HCT116 (cell line): ENCODE measurements at places on chromosomes 1 and 21.

DNA sequence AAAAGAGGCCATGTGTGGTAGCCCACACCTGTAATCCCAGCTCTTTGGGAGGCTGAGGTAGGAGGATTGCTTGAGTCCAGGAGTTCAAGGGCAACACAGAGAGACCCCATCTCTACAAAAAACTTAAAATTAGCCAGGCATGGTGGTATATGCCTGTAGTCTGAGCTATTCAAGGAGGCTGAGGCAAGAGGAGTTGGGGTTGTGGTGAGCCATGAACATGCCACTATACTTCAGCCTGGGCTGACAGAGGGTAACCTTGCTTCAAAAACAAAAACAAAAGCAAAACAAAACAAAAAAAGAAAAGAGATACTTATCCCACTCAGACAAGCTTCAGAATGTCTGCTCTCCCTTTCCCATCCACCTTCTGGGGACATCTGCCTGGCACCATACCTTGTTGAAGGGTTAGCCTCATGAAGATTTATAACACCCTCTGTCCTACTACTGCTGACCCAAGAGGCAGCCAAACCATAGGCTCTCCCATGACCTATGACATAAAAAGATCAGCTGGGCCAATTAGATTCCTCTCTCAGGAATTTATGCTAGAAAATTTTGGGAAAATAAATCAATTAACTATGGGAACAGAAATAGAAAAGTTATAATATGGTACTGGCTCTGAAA is 13.2 kb downstream of the TMCO1 start:
- DNase-seq: no peak

- no peak for DNase-seq
These were observed 854 bp downstream of the CNTN2 start for GRCh38 chr1:205043866-205044265.

- DNase-seq: no peak
These were observed 227.2 kb downstream of the OLFM3 start for GRCh38 chr1:101769520-101769919.

DNA sequence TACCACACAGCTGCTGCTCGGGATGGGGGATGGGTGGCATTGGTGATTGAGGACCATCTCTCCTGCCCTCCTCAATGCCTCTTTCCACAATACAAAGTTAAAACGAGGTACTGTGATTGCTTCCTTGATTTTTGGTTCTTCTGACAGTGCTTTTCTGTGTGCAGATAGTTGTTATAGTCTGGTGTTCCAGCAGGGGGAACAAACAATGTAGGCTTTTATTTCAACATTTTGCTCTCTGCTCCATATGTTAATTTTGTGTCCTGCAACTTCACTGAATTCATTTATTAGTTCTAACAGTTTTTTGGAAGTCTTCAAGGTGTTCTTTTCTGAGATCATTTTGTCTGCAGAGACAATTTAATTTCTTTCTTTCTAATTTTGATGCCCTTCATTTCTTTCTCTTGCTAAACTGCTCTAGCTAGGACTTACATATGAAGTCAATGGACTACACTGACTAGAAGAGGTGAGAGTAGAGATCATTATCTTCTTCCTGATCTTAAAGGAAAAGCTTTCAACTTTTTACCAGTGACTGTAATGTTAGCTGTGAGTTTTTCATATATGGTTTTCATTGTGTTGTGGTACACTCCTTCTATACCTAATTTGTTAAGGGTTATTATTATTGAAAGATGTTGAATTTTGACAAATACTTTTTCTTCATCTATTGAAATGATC is 45.4 kb downstream of the TNFSF18 start:
- no peak for DNase-seq

DNA sequence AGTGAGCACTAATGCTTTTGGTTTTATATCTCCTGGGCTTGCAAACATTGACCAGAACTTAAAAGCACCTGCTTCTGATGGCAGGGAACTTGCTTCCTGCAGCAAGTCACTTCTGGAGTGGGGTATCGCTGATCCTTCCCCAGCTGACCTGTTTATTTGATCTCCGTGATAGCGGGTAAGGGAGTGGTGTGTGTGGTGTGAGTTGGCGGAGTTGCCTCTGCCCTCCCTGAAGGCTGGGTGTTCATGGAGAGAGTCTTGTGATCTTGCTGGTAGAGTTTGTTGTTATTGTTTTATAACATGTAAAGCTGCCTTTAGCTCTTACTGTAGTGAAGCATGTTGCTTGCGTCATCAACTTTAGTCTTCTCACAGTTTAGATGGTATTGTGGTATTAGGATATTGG is 3.9 kb downstream of the MFN2 start:
- DNase-seq: no peak

DNA sequence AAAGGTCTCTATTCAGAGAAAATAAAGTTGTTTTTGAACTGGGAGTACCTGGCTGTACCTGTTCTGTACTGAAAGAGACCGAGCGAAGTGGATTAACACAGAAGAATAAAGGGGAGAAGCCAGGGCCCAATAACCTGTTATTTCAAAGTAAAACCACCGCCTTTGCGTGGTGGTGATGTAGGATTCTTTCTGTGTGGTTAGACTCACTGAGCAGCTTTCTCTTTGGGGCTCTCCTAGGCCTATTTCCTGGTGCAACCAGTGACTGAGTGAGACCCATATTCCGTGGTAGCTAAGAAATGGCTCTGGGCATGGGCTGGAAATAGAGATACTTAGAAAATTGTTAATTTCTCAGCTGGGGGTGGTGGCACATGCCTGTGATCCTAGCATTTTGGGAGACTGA is 99.9 kb downstream of the XCL2 start:
- DNase-seq: no peak

- DNase-seq: no peak
These were observed 2.7 kb upstream of the VANGL2 start for GRCh38 chr1:160397651-160398050.

- no peak for DNase-seq
These were observed 1313.3 kb downstream of the KCNT2 start for GRCh38 chr1:195294911-195295310.

GRCh38 chr1:10430216-10431069 is at the start of gene CENPS:
CENPS (plus strand) TSS chr1:10430433; CDS start chr1:10430518, 85 bp downstream.
- DNase-seq: peak; percentile 68

DNA sequence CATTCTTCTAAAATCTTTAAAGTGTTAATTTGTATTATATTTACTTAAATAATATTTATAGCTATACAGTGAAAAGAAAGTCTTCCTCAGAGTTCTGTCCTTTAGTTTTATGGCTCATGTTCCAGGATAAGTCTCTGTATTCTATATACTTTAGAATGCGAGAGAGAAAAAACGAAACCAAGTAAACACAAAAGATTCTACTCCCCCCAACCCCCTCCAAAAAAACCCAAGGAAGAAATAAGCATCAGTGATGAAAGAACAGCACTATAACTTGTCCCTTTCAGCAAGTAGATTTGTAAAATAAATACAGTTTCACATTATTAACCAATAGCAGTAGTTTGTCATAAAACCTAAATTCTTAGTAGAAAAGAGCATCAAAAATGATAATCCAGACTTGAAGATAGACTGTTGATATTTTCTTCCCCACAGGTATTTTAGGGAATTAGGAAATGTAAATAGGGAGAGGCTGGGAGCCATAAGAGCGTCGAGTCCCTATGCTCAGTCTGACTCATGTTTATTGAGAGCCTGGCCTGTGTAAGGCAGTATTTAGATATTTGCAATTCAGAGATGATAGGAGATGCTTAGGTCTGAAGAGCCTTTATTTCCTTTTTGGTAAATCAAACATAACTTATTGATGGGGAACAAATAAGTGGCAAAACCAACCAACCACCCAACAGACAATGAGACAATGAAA is 35.5 kb downstream of the CDC14A start:
- DNase-seq: no peak

- DNase-seq: no peak
These were observed 2.8 kb upstream of the ACTL8 start for GRCh38 chr1:17752356-17752755.

GRCh38 chr1:235882816-235883215 is 16.1 kb upstream of the LYST start:
- no peak for DNase-seq

GRCh38 chr1:84836145-84836544 is 56.9 kb downstream of the LPAR3 start:
- DNase-seq: peak; percentile 35

DNA sequence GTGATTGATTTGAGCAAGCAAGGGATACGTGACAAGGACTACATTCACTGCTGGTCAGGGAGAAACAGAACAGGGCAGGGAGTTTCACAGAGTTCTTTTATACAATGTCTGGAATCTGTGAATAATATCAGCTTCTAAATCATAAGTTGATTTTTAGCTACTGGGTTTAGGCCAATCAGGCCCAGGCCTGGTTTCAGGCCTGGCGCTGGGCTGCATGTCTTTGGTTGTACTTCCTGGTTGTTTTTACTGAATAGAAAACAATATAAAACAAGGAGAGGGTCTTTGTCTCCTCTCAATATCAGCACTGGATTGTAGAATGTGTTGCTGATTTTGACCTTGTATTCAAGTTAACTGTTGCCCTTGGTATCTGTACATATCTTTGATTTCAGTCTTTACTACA is 865 bp upstream of the AMY2A start:
- no peak for DNase-seq

GRCh38 chr1:202248861-202249260 is 55.3 kb downstream of the LGR6 start:
- DNase-seq: no peak

GRCh38 chr21:42925114-42925926 is at the start of gene ERVH48-1:
ERVH48-1 (minus strand) TSS chr21:42925630; CDS start chr21:42919006, 6,624 bp downstream.
- DNase-seq: no peak

- DNase-seq: no peak
These were observed 206.3 kb downstream of the SIPA1L2 start for GRCh38 chr1:232423591-232423990.
